T-helper 9 cell (primary cell): ENCODE measurements at places on chromosomes 11 and 22.
A peak's percentile ranks its signal among the peaks of the same experiment; 100 is the strongest.

DNA sequence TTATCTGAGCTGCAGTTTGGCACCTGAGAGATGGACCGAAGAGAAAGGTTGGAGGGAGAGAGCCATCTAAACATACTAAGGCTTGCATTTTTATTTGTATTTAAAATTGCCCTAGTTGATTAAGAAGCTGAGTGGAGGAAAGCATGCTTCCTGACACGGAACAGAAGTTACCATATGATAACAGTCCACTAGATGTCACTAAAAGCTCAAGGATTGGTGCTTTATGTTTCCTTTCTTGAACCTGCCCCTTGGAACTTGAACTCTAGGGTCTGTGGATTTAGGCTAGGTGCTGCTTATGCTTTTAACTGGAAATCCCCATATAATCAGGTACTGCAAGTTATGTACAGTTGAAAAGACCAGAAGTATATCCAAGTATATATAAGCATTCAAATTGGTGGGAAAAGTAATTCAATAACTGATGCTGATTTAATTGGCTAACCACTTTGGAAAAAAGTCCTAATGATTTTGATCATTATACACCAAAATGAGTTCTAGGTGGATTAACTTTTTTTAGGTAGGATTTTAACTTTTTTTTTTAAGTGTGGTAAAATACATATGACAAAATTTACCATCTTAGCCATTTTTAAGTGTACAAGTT is 9.5 kb downstream of the RBMXL2 start:
- no peak for DNase-seq

DNA sequence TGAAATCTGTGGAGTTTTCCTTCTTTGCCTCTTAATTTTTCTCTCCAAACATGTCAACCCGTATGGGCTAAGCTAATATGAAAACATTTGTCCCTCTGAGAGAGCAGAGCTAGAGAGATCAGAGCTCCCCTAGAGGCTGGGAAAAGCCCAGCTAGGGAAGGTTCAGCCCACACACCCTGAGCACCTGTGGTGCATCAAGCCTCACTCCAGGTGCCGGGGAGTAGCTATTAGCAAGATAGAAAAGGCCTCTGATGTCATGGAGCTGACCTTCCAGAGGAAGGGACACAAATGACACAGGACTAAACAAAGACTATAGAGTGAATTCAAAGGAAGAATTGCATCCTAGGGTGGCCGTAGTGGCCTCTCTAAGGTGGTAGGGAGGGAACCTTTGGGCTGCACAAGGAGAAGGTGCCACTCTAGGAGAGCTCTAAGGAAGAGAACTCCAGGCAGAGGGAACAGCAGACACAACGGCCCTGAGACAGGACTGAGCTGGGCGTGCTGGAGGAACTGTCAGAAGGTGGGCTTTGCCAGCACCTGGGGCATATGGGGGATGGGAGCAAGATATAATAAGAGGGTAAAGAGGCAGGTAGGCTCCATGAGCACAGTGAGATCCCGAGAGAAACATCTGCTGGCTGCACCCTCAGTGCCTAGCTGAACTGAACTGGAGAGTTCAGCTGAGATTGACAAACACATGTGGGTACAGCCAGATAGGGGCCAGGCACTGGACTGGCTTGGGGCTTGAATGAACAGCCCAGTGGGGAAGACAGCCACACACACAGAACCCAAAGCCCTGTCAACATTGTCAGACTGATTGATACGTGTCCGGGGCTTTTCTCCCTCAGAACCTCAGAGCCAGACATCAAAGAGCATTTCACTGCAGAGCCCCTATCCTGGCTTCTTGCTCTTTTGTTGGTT is 65.5 kb upstream of the DRD2 start:
- no peak for DNase-seq

DNA sequence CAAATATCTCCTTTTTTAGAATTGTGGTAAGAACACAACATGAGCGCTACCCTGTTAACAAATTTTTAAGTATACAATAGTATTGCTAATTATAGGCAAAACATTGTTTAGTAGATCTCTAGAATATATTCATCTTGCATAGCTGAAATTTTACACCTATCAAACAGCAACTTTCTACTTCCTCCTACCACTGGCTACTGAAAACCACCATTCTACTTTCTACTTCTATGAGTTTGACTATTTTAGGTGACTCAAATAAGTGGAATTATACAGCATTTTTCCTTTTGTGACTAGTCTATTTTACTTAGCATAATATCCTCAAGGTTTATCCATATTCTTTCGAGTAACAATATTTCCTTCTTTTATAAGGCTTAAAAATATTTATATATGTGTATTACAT is 128.4 kb downstream of the FAM76B start:
- DNase-seq, result no peak

DNA sequence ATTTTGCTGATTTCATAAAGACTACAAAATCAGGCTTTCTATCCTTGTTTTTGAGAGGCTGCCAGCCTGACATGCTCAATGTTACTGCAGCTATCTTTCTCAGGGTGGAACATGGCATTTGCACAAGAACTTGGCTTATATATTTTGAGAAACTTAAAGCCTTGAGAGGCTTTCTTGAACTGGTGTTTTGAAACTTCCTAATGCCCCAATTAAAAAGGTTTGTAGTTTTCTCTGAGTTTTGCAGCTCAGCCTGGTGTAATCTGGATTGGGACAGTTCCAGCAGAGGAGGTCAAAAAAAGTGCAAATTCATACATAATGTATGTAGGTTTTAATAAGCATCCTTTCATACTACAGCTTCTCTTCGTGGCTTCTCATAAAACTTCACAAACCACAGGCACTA is 223.4 kb downstream of the FAM76B start:
- no peak for DNase-seq

- DNase-seq, result no peak
Observed at GRCh38 chr22:45207533-45207932, 33.2 kb downstream of the KIAA0930 start.

DNA sequence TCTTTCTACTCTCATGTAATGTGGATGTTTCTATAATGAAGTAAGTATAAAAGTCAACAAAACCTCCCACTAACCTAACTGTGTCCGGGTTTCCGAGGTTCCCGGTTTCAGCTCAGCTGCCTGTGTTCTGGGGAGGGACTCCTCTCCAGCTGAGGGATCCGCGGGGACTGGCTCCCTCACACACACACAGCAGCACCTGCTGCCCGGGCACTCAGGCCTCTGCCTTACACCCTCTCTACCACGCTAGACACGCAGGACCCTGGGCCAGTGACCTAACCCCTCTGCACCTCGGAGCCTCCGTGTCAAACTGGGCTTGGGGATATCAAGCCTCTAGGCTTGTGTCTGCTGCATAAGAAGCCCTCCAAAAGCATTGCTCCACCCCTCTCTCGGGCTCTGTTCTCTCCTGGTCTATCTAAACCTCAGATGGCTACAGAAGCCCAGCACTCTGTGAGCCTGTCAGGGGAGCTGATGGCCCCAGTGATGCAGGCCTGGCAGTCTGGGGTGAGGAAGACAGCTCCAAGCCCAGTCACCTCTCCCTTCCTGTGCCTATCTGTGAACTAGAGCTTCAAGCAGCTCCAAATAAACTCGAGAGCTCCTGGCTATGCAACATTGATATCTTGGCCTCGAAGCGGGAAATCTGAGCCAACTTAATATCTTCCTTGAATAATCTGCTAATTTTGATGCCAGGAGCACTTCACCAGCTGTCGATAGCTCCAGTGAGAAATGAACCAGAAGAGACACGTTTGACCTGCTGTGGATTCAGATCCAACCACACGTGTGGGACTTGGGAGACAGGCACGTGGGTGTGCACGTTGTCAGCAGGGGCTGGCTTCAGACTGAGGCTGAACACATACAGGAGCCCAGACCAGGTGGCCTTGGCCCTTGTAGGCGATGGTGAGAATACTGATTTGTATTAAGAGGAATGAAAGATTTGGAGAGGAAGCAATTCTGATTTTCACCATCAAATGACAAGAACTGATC is 232.7 kb upstream of the B3GAT1 start:
- no peak for DNase-seq

DNA sequence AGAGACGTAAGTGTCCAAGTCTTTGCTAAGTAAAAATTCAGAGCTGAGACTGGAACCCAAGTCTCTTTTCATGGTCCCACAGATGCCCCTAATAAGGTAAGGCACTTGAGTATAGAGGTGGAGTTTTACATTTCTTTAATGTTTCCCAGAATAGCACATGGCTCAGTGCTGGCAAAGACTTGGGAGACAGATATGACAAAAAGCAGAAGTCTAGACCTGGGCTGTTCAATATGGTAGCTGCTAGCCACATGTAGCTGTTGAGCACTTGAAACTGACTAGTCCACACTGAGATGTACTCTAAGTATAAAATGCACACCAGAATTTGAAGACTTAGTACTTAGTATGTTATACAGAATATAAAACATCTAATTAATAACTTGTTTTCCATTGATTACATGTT is 17.6 kb downstream of the VSTM5 start:
- DNase-seq, result no peak

DNA sequence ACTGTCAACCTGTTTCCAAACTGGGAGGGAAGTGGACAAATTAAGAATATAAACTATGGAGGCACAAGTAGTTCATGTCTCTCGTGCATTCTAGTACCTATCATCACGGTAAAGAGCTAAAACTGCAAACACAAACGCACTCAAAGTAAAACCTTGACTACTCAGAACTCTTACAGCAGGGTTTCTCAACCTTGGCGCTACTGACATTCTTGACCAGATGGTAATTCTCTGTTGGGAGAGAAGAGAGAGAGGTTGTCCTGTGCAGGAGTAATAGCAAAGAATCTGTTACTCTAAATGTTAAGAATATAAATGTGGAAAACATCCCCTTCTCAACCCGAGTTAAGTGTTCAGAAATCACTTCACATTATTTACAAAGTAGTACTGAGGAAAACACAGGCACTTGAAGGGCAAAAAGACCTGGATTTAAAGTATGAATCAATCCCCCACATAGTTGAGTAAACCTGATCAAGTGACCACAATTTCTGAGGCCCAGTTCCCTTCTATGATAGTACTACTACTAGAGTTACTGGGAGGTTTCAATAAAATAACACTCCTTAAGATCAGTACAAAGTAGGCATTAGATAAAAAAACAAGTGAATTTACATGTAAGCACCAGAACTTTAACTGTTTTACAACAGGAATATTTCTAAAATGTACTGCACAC is 73.1 kb upstream of the ARHGAP32 start:
- no peak for DNase-seq

DNA sequence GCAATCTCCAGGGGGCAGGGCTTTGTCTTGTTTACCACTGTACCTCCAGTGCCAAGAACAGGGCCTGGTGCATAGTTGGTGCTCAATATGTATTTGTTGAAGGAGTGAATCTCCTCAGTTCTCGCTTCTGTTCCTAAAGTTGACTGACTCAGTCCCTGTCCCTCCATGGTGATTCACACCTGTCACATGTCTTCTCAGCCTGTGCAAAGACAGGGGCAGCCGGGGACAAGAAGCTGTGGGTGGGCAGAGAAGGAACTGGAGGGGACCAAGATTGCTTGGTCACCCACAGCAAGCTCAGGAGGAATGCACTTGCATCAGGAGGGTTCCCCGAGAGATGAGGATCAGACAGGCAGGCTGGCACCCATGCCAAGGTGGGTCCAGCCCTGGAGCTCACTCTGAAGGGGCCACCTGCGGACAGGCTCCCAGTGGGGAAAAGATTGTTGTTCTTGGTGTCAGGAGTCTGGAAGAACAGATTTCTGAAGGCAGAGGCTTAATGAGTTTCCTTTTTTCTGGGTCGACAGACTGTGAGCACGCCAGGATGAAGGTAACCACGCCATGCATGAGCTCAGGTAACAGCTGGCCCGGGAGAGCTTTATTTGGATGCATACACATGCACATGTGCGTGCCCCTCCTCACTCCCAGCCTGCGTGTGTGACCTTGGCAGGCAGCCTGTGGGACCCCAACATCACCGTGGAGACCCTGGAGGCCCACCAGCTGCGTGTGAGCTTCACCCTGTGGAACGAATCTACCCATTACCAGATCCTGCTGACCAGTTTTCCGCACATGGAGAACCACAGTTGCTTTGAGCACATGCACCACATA is 16.9 kb downstream of the IL17RA start:
- DNase-seq, result no peak

DNA sequence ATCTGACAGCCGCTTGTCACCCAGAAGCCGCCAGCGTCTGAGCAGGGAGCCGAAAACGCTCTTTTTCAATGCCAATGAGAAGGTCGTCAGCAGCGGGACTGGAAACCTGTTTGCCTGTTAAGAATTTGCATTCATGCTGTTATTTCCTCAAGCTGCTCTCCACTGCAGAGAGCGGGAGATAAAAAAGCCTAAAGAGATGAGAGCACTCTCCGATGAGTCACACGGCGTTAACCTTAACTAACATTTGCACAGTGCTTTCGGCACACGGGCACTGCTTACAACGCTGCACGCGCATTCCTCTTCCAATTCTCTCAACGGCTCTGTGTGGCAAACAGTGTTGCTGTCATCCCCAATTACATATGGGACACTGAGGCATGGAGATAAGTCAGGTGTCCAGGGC is 40.0 kb upstream of the RTL6 start:
- no peak for DNase-seq

GRCh38 chr22:26658671-26659478 is 1.5 kb downstream of the MIAT start:
- DNase-seq, result peak; percentile 54

- DNase-seq, result no peak
Observed at GRCh38 chr11:117834068-117834810, 9.7 kb upstream of the FXYD2 start.

DNA sequence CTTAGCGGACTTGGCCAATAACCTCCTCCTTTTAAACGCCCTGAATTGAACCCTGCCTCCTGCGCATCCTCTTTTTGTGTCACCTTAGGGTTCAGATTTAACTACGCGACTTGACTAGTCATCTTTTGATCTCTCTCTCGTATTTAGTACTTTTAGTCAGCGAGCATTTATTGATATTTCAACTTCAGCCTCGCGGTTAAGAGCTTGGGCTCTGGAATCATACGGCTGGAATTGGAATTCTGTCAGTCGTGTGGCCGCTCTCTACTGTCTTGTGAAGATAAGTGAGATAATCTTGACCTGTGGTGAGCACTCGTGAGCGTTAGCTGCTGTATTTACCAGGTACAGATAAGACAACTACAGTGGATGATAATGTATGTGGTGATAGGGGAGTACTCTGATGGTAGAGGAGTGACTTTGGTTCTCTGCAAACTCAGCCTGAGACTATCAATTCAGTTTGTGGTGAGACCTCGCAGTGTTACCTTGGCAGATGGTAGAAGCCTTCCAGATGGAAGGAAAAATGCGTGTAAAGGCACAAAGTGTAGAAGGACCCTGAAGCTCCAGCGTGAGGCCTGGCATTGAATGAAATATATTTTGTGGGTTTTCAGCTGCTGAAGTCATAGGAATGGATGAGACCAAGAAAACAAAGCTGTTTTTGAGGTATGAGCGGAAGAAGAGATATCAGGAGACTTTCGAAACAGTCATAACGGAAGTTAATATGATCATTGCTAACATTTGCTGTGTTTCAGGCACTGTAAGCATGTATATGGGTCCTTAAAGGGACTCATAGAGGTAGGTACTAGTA is 682 bp downstream of the ATM start:
- no peak for DNase-seq

DNA sequence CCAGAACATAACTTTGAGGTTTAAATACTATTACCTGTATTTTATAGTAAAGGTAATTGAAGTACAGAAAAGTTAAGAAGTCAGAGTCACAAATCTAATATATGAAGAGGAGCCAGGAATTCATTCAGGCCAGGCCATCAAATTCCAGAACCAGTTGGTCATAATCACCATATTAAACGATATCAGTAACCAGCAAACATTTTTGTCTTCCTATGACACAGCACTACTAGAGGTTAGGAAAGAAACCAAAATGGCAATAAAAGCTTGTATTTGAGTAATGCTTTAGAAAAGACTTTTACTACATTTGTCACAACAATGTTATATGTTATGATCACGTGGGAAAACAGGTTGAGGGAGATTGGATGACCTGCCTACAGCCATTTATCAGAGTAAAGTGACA is 62.2 kb downstream of the DKK3 start:
- no peak for DNase-seq
